ENCODE measurements at places on chromosomes 3 and 15.
A peak's percentile ranks its signal among the peaks of the same experiment; 100 is the strongest.

GRCh38 chr3:167861649-167862048 is 126.1 kb downstream of the SERPINI1 start:
- DNase-seq = no peak

DNA sequence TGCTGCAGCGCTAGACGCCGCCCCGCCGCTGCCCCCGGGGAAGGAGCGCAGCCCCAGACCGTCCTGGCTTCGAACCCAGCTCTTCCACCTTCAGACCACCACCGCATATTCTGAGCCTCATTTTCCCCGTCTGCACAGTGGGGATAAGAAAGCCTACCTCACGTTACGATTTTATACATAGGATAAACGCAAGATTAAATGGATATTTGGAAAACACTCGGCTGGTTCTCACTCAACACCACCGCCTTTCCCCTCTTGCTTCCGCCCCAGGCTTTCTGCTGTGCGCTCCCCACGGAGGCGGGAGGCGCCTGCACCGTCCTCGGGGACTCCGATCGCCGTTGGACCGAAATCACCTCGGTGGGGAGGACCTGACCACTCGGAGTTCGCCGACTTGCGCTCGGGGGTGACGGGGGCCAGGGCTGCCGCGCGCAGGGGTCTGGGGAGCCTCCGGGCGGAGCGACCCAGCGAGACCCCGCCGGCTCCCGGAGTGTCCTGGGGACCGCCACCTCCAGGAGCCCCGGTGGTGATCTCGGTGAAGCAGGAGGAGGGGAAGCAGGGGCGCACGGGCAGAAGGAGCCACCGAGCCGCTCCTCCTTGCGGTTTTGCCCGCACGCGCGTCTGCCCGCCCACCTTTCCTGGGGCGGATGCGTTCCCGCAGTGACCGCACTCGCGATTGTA is 4.0 kb downstream of the FBXL22 start:
- DNase-seq = peak; percentile 38

- peak; percentile 5 for DNase-seq
Measured at GRCh38 chr15:40633178-40633577, 39.1 kb downstream of the KNL1 start.

DNA sequence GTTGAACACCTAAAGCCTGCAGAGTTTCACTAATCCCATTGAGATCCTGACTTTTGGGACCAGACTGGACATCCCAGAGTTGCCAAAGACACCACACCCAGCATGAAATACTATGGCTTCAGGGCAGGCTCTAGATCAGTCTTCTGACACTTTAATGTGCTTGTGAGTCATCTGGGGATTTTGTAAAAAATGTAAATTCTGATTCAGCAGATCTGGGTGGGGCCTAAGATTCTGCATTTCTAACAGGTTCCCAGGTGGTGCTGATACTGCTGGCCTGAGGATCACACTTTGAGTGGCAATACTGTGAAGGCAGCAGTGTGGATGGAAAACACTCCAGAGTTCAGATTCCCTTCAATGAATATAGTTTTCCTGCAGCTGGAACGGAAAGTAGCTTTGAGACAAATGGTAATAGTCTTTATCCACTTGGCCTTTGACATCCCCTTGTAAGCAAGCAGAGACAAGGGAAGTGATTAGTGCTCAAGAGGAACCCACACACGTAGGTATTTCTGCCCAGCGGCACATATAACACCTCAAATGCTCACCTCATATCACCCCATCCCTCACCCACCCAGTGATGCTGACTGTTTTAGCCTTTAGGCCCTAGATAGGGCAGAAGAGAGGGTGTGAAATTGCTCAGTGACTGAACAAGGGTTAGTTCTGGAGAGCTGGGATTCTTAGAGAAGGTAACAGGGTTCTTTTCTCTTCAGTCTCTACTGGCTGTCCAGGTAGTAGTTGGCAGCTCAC is 51.5 kb upstream of the GSK3B start:
- no peak for DNase-seq

DNA sequence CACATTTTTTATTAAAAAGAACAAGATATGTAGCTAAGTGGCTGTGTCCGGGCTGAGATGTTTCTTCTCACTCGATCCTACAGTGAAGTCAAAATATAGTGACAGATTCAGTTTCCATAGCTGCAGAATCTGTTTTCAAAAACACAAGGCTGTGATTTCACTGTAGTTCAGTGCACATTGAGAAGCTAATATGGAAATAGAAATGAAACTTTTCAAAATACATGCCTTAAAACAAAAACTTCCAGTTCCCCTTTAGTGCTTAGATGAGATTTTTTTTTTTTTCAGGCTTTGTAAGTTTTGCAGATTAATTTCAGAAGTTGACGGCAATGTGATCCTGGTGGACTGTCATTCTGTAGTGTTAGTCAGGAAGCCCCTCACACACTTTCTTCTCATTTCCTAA is 23.8 kb upstream of the TRAK1 start:
- DNase-seq = no peak

GRCh38 chr3:12464181-12464580 is 20.1 kb upstream of the TSEN2 start:
- no peak for DNase-seq

DNA sequence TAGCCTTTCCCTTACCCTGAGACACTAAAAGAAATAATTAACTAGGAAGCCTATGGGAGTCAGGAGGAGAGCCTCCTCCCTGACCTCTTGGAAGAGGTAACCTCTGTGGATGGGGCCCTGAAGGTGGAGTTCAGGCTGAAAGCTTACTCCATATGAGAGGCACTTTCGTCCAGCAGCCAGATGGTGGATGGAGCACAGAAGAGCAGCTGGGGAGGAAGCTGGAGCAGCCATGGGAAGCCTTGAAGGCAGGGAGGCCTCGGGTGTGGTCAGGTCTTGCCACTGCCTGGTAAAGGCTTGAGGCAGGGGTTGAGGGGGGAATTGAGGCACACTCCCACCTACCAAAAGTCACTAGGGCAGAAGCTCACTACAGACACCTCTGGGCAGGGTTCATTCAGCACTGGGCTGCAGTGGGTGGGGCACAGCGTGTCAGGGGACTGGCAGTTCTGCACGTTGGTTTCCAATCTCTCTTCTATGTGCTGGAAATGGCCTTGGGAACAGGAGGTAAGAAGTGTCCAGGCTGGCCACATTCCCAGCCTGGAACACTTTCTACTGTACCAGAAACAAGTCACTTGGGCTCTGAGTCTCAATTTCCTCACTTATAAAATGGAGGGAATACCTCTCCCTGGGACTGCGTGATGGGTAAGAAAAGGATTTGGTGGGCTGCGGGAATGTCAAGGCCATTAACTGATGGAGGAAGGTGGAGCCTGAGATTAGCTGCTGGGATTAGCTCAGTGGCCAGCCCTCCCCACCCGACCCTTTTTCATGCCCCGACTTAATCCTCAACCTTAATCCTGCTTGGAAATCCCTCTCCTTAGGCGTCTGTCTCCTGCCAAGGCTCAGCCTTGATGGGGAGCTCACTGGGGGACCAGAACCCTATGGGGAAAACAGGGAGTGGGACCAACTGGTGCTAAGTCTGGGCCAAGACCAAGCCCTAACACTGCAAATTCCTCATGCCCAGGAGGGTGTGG is 5.4 kb downstream of the PCBP4 start:
- no peak for DNase-seq

GRCh38 chr3:187737006-187737367 is 8.3 kb downstream of the BCL6 start:
- no peak for DNase-seq

- DNase-seq = no peak
Measured at GRCh38 chr3:63353383-63353782, 75.3 kb downstream of the SYNPR start.

GRCh38 chr3:157271283-157271882 is 111.4 kb upstream of the CCNL1 start:
- no peak for DNase-seq

- peak; percentile 16 for DNase-seq
Measured at GRCh38 chr3:29705906-29706844, 425.3 kb downstream of the RBMS3 start.

DNA sequence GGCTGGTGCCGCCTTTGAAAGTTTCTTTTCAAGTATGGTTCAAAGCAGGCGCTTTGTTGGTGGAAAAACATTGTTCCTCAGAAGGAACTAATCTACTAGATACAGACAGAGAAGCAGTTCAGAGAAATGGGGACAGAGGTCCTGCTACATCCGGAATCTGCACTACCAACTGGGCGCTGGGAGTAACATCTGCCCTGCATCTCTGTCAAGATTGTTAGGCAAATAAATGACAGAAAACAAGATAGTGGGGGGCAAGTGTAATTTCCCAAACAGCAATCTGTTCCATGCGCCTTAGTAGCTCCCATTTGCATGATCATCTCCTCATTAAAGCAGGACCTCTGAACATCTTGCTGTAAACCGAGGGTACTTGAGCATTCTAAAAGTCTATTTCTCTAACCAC is 17.4 kb downstream of the TLE3 start:
- no peak for DNase-seq

DNA sequence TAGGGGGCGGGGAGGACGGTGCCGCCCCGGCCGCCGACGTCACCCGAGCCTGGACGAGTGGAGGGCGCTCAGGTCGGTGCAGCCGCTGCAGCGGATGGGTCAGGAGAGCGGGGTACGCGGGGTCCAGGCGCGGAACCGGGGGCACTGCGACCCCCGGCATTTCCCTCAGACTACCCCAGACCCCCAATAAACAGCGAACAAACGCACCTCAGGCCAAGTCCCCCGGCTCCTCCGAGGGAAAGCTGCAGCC is 78.9 kb downstream of the IQSEC1 start:
- no peak for DNase-seq

- DNase-seq = no peak
Measured at GRCh38 chr3:143613226-143613625, 235.0 kb downstream of the SLC9A9 start.

- no peak for DNase-seq
Measured at GRCh38 chr3:4247391-4247790, 55.8 kb upstream of the SETMAR start.

GRCh38 chr3:63877737-63878393 is 14.2 kb downstream of the ATXN7 start:
- DNase-seq = no peak

- no peak for DNase-seq
Measured at GRCh38 chr15:25829073-25829472, 34.1 kb downstream of the ATP10A start.

- DNase-seq = no peak
Measured at GRCh38 chr3:192905980-192906678, 11.5 kb downstream of the MB21D2 start.

DNA sequence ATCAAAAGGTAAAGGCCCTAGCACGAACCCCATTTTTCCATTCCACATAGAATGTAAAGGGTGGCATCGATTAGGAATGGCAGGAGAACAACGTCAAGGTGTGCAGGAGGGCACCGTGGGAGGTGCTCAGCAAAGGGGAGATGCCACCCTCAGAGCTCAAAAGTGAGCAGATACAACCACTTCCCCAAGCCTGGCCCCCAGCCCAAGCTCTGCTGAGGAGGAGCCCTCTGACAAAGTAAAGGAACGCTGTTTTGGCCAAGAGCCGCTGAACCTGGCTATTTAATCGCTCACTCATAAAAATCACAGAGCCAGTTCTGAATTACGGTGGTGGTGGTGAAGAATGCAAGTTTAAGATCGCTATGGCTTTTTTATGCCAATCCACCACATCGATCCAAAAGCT is 12.4 kb downstream of the GNB5 start:
- DNase-seq = no peak

GRCh38 chr15:88072598-88073390 is 183.7 kb downstream of the NTRK3 start:
- DNase-seq = no peak

DNA sequence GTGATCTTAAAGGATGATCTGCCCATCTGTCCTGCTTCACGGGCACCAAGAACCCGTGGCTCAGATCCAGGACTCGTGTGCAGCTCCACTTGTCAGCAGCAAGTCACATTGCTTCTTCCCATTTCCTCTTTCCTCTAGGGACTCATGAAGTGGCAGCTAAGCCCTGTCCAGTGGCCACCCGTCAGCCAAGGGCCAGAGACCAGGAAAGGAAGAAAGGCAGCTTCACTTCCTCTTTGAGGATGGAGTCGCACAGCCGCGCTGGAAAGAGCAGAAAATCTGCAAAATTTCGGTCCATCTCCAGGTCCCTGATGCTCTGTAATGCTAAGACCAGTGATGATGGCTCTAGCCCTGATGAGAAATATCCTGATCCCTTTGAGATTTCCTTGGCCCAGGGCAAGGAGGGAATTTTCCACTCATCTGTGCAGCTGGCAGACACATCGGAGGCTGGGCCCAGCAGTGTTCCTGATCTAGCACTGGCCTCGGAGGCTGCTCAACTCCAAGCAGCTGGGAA is 28.5 kb downstream of the IL16 start:
- no peak for DNase-seq

DNA sequence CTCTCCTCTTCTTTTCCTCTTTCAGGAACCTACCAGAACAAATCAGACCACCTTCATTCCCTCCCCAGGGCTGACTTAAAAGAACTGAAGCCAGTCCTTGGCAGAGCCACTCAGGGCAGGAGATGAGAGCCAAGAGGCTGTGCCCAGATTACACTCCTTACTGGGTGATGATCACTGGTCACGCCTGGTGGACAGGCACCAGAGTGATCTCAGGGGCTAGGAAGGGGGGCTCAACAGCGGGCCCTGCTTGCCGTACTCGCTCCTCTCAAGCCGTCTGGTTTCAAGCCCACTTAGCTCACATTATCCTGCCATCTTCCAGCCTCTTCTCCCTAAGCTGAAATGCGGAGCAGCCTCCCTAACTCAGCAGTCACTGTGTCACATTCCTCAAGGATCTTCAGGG is 1.7 kb upstream of the FAH start:
- no peak for DNase-seq

- DNase-seq = no peak
Measured at GRCh38 chr3:196962108-196962929, 6.3 kb downstream of the PIGZ start.

DNA sequence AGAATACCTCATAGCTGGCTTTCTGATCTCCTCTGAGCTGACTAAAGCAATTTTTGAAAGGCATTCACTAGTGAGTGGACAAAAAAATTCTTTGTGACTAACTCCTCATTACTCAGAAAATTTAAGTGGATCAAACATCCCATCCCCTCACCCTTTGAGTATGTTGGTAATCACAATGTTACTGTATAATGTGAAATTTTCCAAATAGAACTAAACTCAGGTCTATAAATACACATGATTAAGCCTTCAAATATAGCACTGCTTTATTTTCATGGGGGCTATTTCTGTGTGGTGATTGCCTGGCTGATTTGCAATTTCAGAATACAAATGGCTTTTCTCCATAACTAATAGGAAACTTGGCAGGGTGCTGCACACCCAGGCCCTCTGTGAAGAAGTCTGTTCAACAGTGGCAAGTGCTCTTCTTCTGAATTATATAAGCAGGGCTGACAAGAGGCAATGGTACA is 45.9 kb upstream of the ACTC1 start:
- no peak for DNase-seq

- DNase-seq = no peak
Measured at GRCh38 chr3:171026597-171027293, at the start of gene SLC2A2. Gene SLC2A2 (minus strand): TSS chr3:171026720. CDS start chr3:171026670, 50 bp downstream.

GRCh38 chr3:76942101-76942500 is 97.8 kb upstream of the ROBO2 start:
- DNase-seq = no peak

All from NCI-H2081 (cell line).